ENCODE measurements at places on chromosomes 5 and 9.
A peak's percentile ranks its signal among the peaks of the same experiment; 100 is the strongest.

DNA sequence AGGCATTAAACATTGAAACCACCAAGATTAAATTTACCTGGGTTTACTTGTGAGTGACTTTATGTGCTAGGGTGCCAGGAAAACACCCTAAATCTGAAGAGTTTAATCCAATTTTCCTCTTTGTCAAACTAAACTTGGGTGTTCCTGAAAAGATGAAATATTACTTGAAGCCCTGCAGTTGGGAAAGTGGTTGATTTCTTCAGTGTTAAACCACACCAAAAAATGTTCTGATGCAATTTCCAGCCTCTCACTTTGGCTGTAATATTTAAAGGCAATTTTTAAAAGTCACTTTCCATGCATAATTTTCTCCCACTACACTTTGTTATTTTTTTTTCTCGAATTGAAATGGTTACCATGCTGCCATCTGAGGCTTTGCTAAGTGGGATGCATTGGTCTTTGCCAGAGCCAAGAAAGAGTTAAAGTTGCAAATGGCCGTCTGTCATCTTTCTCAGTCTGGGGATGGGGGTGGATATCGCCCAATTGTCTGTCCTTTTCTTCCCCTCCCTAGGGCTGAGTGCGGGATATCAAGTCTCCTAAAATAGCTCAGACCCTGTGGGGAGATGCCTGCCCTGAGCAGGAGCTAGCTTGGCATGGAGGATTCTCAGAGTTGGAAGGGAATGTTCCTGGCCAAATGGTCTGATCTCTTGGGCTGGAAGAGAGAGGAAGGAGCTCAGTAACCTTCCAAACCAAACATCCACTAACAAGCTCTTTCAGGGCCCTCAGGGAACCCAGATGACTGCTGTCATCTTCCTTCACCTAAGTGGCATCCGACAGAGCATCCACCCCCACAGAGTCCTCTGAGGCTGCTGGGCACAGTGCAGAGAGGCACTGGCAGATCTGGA lies 13.6 kb upstream of the SHB start:
- DNase-seq = no peak

- DNase-seq = no peak
Observed at GRCh38 chr5:124512952-124513632, 233.3 kb downstream of the ZNF608 start.

- DNase-seq = no peak
Observed at GRCh38 chr5:138763037-138763778, 10.0 kb downstream of the CTNNA1 start.

GRCh38 chr9:17824191-17824590 lies 245.3 kb downstream of the SH3GL2 start:
- no peak for DNase-seq

DNA sequence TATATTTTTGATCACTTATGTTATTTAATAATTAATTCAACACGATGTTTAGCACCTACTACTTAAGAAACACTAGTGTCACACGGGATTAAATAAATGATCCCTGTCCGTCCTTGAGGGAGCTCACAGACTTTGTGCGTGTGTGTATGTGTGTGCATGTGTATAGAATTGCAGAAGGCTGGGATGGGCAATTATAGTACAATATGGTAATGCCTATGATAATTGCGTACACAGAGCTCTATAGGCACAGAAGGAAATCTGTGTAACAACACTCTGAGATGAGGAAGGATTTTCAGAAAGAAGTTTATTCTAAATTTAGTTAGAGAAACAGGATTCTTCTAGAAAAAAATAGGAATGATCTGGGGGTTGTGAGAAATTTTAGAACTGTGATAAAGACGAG lies 76.9 kb downstream of the CDH12 start:
- no peak for DNase-seq

- DNase-seq = no peak
Observed at GRCh38 chr5:180438785-180439780, 55.1 kb upstream of the CNOT6 start.

DNA sequence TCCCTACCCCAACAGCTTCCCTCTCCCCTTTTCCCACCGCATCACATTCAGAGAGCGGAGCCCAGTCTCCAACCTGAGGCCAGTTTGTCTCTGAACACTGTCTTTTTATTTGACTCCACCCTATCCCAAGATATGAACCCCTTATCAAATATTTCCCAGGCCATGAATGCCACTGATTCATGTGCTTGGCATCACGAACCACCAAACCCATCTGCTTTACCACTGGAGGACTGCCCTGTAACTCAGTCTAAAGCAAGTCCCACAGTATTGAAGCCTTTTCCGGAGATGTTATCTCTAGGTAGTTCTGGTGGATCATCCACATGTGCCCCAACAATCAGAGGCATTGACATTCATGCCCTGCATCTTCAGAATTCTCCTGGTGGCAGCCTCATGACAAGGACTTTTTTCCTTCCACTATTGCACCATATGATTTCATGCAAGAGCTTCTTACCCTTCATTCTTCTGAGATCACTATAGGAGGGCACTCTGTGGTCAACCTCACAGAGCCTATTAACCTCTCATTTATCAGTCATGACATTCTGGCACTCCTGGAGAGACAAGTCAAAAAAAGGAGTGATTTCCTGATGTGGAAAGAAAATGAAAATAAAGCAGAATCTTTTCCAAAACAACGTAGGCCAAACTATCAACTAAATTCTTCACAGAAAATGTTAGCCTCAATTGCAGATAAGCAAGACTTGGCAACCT lies 12.3 kb upstream of the SPATA31D4 start:
- DNase-seq = no peak

DNA sequence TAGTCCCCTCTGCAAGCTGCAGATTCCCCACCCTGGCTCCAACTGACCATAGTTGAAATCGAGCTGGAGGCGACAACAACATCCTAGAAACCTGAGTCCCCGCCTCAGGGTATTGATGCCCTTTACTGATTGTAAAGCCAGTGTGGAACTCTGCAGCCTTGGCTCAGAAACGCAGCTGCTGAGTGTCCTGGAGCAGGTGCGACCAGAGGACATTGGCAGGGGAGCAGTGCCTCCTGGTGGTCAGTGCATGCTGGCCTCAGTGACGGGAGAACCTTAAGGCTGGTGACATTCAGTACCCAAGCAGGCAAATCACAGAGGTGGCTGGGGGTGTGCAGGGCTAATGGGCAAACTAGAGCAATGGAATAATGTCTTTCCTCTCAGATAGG lies 20.4 kb upstream of the ZNF354B start:
- peak; percentile 19 for DNase-seq

DNA sequence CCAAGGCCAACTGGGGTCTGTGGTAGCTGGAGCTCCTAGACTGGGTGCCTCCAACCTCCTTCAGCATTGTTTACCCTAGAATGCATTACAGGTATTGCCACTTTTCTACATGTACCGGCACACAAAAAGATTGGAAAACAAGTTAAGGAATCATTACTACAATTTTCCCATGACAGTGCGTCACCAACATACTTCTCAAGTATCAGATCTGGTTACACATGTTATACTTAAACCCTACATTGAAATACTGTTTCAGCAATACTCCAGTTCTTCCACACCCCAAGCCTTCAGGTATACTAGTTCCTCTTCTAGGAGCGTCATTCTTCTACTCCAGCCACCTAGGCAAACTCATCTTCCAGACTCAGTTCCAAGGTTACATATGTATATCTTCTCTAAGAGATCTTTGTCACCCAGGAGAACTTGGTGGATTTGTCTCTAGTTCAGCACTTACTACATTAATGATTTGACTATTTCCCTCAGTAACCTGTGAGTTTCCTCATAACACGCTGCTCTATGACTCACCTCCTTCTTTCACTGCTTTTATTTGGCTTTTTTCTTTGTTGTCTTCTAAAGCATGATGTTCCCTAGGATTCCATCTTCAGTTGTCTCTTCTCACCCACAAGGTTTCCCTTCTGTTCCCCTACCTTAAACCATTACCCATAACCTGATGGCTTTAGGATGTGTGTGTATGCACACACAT lies 217.0 kb downstream of the AP3B1 start:
- DNase-seq = no peak

GRCh38 chr9:76652894-76653293 lies 111.3 kb upstream of the PCA3 start:
- DNase-seq = no peak

GRCh38 chr5:41822036-41822435 lies 48.2 kb downstream of the OXCT1 start:
- DNase-seq = no peak

DNA sequence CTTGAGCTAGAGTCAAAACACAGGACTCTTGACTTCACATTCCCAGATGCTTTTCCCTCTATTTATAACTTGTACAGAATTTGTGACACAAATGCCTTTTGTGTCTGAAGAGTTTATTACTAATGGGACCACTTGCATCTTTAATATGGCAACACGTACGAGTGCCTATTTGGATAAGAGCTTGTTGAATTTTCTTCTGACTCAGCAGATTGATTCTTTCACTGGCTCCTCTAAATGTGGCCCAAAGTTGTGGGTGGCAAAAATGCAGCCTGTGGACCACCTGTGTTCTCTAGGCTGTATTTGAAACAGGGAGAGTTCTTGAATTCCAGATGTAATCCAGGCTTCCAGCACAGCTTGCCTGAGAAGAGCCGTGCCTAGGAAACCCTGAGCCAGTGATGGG lies 34.1 kb upstream of the ERCC6L2 start:
- DNase-seq = no peak

DNA sequence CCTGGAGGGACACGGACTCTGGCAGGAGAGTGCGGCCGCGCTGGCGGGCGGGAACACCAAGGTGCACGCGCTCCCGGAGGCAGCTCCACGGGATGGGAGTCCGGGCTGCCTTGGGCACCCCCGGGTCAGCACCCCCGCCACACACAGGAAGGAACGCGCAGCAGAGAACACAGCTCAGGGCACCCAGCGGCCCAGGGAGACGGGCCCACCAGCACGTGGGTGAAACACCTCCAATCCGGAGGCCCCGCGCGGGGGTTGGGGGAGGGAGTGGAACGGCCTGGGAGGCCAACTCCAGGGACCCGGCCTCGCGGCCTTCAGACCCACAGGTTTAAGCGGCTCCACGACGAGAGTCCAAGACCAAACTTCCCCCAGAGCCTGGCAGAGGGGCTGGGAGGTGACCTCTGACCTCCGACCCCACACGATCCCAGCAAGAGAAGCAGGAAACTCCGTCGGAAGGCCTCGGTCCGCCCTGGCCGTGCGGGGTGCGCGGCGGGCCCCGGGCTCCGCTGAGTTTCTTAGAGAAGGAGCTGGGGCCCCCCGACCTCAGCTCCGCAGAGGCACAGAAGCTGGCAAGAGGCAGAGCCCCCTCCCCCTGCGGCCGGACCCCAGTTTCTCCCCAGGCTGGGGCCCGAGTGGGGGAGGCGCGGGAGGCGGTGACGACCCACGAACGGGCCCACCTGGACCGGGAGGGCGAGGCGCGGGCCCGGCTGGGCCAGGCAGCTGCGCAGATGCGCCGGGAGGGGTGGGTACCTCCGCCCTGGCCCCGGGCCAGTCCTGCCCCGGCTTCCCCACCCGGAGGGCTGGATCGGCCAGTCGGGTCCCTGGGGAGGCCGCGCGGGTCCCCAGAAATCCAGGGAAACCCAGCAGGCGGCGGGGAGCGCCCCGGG lies 851 bp downstream of the NACC2 start:
- DNase-seq = peak; percentile 73

GRCh38 chr9:85971731-85972130 lies 30.8 kb downstream of the NAA35 start:
- DNase-seq = no peak

DNA sequence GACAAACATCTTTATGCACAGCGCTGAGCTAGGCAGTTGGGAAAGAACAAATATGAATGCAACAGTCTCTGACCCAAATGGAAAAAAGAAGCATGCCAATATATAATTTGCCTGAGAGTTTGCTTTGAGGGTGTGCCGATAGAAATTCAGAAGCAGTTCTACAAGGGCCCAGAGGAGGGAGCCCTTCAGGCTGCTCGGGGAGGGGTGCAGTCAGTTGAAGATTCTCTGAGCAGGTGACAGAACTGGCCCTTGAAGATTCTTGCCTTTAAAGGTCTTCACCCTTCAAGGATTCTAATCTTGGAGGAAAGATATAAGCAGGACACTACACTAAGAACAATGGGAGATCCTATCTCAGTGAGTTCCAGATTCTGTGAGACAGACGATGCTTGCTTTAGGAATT lies 3.7 kb upstream of the PAPPA start:
- no peak for DNase-seq

DNA sequence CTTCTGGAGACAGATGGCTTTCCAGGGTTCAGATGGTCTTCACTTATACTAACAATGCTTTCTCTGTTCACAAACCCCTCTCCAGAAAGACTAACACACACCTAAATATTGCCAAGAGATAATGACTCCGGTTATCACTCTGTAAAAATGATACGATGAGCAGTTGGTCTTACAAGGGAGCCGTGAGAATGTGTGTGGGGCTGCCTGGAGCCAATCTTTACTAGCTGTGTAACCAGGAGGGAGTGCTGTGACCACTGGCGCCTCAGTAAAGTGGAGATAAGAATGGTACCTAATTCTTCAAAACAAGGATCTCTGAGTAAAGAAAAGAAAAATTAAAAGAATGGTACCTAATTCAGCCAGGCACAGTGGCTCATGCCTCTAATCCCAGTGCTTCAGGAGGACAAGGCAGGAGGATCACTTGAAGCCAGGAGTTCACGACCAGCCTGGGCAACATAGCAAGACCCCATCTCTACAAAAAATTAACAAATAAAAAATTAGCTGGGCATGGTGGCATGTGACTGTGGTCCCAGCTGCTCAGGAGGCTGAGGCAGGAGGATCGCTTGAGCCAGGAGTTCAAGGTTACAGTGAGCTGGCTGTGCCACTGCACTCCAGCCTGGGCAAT lies 39.9 kb upstream of the IL17B start:
- DNase-seq = no peak

DNA sequence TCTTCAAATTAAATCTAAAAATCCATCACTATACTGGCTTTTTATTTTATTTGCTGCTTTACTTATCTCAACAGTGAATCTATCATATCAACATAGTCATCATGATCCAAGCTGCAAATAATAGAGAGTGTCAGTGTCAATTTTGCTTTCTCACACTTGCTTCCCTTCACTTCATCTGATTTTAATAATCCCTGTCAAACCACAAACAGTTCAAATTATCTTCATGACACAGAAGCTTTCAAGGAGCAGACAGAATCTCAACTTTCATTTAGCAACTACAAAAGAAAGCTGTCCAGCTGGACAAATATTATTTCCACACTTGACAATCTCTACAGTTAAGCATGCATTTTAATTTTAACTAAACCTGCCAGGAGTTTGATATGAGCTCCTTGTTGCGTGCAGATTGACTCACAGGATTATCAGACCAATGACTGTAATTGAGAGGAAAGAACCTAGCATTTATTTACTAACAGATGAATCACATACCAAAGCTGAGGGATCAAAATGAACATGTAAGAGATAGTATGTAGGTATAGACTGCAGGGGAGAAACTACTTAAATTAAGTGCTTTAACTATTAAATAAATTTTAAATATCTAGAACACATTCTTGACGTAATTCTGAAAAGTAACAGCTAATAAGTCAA lies 56.0 kb downstream of the KIAA0825 start:
- DNase-seq = no peak
